ENCODE measurements at places on chromosomes 4 and X.

DNA sequence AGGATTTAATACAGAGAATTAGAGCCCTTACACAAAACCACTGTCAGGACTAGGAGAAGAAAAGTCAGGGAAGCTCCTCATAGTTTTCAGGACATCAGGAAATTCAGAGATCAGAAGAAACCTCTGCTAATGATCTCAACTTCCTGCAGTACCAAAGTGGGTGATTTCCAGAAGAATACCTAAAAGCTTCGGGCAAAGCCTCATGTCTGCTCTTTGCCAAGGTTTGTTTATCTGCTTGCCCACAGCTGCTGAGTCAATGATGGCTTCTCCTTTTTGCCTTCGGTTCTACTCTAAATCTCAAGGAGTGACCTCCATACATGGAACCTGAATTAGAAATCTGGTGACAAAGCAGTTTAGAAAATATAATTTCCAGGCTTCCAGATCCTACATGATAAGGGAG is 68.4 kb downstream of the USP38 start:
- DNase-seq, result no peak

- DNase-seq, result no peak
Observed at GRCh38 chrX:20140420-20140819, 1.2 kb downstream of the EIF1AX start.

DNA sequence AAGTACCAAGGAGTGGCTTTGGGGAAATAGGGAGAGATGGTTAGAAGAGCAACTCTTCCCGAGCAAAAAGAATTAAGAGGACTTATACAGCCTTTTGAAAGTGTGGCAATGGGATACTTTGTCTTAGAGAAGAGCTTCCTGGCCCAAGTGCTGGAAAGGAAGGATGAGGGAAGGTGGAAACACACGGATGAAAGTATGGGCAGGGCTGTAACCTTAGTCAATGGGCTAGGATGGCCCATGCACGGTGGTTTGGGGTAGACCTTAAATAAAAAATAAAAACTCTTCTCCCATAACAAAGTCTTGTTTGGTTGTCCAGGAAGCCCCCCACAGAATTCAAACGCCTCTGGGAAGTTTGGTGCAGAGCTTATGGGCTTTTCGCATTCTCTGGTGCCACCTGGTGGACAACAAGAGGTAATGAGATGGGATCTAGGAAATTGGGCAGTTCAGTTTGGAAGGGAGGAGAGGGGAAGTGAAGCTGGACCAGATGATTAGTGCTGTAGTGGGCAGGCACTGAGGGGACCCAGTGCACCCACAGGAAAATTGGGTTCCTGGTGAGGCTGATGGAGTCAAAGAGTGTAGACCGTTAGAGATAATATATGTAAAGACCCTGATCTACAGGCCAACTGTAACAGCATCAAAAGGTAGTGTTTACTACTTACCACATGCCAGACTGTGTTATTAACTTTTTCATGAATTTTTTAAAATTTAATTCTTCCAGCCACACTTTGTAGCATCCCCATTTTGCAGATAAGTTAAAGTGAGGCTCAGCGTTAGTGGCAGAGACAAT is 13.8 kb upstream of the ENOX2 start:
- DNase-seq, result no peak

DNA sequence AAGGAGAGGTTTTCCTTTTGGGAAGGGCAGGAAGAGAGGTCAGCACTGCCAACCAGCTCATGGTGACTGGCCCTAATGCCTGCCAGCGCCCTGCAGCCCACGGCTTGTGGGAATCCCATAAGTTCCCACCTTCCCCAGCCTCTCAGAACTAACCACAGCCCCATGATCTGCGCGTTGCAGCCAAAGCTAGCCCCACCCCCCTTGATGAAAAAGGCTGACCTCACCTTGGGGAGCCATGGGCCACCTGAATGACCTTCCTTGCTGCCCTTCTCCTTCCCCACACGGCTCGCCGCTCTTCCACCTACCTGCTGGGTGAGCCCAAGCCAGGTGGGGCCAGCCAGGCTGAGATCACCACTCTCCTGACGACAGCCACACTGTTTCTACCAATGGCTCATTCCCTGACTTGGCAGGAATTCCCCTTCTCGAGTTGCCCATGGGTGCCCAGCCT is 3.9 kb upstream of the ELF4 start:
- DNase-seq, result no peak

DNA sequence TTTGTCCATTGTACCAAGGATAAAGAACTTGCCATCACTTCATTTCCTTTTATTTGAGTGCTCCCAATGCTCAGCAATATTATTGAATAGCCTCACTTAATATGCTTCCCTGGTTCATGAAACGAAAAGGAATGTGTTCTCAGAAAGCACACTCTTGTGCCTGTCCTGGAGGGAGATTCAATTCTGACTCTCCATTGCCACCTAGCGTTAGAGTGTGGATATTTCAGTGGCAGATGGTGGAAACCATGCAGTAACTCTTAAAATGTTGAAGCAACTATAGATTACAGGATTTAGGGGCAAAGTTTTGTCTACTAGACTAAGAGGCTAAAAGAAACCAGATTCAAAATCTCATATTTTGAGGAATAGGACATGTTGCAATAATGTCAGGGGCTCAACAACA is 36.0 kb downstream of the GAB3 start:
- DNase-seq, result no peak

- no peak for DNase-seq
Observed at GRCh38 chrX:37454537-37455285, 105.5 kb downstream of the PRRG1 start.

- DNase-seq, result peak; percentile 90
Observed at GRCh38 chr4:7766661-7767345, 172.9 kb downstream of the AFAP1 start.

- DNase-seq, result no peak
Observed at GRCh38 chrX:134418317-134419113, 41.5 kb upstream of the HPRT1 start.

DNA sequence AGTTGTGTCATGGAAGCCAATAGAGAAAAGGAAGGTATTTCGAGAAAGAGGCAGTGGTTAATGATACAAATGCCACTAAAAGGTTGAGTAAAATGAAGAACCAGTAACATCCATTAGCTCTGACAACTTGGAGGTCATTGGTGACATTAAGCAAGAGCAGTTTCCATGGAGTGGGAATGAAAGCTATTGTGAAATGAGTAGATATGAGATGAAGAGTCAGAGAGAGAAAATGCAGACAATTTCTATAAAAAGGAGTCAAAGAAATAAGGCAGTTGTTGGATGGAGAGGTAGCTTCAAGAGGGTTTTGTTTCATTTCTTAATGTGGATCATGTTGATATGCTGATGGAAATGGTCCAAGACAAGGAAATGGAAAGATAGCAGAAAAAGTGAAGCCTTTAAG is 9.6 kb upstream of the AMTN start:
- no peak for DNase-seq

DNA sequence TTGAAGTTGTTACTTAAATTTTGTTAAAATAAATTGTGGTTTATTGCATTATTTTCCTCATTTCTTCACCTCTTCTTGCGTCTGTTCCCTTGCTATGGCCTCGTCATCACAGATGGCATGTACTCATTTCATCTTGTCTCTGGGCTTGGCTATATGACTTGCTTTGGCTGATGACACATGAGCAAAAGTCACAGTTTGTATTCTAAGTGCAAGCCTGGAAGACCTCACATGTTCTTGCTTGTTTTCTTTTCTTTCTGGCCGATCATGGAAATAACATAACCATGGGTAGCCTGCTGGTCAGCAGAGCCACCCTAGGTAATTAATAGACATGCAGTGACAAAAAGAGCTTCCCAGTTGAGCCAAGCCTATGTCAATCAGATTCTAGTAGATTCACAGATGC is 527.9 kb downstream of the SPRY1 start:
- no peak for DNase-seq

GRCh38 chr4:169906104-169906503 is 120.1 kb downstream of the MFAP3L start:
- no peak for DNase-seq

DNA sequence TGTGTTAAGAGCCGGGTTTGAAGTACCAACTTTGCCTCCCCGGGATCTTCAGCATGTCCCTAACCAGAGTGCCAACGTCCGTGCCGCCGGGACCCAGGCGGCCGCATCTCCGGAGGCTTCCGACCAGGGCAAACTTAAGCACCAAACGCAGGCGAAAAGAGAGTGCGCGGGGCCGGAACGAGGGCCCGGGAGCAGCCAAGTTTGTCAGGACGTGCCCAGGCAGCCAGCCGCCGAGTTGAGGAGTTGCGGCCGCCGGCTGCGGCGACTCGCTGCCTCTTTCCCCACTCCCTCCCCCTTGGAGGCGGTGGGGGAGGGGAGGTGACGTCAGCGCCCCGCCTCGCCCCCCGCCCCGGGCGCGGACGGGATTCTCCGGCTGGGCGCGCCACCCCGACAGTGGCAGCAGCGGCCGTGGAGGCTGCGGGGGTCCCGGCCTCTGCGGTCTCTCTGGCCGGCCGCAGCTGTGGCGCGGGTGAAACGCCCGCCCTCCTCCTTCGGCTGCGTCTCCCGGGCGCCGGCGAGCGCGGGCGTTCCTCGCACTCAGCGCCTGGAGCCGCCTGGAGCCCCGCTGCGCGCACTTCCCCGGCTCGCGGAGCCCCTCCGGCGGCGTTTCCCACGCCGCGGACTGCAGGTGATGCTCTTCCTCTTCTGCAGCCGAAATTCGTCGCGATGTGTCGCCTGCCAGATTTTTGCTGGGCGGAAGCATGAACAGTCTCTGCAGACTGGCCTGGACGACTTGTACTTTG is 2.9 kb upstream of the FAT1 start:
- peak; percentile 87 for DNase-seq

DNA sequence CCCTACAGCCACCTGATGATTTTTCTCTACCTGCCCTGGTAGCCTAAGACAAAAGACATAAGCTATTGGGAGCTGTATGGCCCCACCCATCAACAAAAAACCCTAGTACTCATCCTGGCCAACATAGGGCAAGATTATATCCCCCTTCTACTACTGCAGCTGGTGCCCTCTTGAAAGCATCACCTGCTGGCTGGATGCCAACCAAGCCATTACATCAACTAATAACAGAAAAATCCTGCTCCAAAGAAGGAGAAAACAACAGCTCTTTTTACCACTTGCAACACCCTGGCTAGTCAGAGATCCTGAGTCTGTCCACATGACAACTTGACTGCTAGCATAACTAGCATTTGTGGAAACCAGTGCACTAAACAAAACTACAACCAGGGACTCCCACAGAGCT is 43.6 kb upstream of the UPRT start:
- no peak for DNase-seq

- no peak for DNase-seq
Observed at GRCh38 chr4:166459621-166460020, 586.6 kb downstream of the TLL1 start.

GRCh38 chr4:146488495-146489174 is 33.1 kb downstream of the SLC10A7 start:
- DNase-seq, result no peak

DNA sequence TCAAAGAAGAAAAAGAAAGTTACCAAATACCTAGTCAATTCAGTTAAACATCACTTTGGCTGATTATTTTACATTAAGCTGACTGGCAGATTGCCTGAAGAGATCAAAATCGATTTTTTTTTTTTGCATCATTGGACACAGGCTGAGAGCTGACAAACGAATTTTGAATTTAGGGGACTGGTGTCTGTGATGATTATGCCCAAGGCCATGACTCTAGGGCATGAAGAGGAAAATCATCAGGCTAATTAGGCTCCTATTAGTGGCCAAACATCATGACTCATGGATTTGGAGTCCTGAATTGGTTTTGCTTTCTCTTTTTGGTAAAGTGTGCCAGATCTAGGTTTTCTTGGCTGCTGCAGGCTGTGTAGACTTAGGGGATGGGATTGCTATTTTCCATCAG is 829.3 kb upstream of the LCORL start:
- DNase-seq, result no peak

- DNase-seq, result no peak
Observed at GRCh38 chr4:23773884-23774636, 115.8 kb downstream of the PPARGC1A start.

DNA sequence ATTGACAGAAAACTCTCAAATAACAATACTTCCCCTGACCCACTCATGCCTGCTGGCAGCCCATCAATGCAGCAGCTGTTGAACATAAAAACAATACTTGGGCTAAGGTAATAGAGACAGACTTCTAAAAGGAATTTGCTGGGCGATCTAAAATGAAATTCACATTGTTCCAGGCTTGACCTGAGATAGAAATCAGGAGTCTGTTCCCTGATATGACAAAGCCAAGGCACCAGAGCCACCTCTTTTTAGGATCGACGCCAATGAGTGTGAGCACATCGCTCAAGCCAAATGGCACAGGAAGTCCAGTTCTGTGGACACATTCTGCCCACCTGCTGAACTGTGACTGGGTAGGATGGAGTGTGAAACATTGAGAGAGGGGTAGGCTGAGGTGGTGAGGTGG is 4.9 kb downstream of the SEPTIN11 start:
- DNase-seq, result no peak

- no peak for DNase-seq
Observed at GRCh38 chr4:11614426-11614825, 185.7 kb upstream of the HS3ST1 start.

DNA sequence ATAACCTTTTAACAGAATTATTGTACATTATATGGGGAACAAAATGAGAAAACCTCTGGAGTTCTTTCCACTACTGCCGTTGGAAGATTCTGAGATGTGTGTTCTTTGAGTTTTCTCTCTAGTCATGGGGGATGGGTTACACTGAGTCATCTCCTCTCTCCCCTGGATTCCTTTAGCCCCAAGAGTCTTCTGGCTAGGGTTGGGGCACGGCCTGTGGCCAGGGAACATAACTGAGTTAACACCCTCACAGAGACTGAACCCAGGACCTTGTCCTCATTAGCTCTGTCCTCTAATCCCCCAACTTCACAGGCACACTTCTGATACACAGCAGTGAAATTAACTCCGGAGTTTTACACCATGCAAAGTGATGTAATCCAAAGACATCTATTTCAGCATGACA is 142.3 kb upstream of the F9 start:
- DNase-seq, result no peak

DNA sequence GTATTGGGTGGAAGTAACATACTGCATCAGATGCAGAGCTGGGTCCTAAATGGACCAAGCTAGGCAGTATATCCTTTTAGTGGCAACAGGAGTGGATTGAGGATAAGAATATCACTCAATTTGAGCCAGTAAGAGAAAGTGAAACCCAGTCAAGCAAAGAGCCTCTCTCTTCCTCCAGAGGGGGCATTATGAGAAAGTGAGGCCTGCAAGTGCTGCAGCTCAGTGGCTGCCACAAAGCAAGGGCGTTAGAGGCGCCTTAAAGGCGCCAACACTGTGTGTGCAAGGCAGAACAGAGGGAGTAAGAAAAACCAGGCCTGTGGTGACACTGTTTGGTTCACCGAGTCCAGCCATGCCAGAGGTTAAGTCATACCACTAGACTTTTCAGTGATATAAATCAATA is 17.5 kb downstream of the STX18 start:
- DNase-seq, result no peak

- no peak for DNase-seq
Observed at GRCh38 chrX:113699939-113700338, 859.3 kb upstream of the AMOT start.

DNA sequence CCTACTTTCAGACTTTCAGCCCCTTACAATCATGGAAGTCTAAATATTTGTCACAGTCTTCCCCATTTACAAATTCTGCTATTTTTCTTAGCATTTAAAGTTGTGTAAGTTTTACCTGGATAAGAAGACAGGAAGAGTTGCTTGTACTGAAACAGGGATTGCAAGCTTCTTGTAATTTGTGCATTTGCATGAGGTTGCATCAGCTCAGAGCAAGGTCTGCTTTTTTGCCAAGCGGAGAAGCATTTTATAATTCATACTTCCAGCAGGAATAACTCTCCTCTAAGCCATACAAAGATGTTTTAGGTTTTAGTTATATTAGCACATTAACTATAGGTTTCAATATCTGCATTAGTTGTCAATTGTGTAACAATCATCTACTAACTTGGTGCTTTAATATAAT is 922.0 kb upstream of the PABPC4L start:
- no peak for DNase-seq

All from sigmoid colon (tissue), 7 donors.